ENCODE measurements at places on chromosomes 2 and 18. TPM values are rescaled to one million over a fixed set of nuclear protein-coding genes. Genes with fewer than 3 reads are reported as not detected.
A peak's percentile ranks its signal among the peaks of the same experiment; 100 is the strongest.

- no peaks in the 10 kb centered on the region for H3K27me3 ChIP-seq
- no peak overlapping the region for H3K4me3 ChIP-seq
- no peak overlapping the region for H3K27ac ChIP-seq
- no peak for DNase-seq
- H3K4me1 ChIP-seq = no peaks in the 10 kb centered on the region
- no peaks in the 10 kb centered on the region for H3K36me3 ChIP-seq
These were observed 70.2 kb downstream of the LBH start for GRCh38 chr2:30301551-30301950.

GRCh38 chr2:12731701-12732280 is 15.1 kb downstream of the TRIB2 start:
- no peak overlapping the region for H3K4me3 ChIP-seq
- no peaks in the 10 kb centered on the region for H3K36me3 ChIP-seq
- peak overlapping the region; percentile 62 for H3K27ac ChIP-seq
- H3K27me3 ChIP-seq = no peaks in the 10 kb centered on the region

DNA sequence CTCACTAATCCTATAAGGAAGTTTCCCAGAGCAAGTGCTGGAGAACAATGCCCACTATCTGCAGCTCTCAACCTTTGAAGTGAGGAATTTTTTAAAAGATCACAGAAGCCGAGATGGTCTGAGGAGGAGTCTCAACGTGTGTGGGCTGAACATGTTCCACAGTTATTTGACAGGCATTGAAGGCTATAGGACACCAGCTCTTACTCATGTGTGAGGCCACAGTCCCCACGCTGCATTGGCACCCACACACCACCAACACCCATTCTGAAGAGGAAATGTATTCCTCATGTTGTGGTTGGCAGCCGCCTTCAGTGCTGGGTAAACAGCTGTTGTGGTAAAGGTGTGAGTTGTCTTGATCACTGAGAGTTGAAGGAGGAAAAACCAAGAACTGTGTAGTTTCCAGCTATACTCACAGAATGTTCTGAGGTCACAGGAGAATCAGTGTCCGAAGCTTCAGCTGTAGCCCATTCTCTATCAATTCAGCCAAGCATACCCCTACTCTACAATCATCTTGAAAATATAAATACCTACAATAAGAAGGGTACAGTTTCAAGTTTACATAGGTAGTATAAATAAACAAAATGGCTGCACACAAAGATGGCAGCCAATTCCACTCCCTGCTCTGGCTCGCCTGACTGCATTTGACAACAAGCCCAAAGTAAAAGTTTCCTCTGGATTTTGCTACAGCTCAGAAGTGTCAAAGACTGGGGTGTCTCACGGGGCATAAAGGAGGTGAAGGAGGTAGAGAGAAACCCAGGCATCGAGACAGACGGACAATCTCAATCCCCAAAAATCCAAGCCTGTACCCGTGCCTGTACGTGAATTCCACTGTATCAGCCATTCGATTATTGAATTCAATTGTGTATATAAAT is 12.1 kb downstream of the CD226 start:
- no peak overlapping the region for H3K4me3 ChIP-seq
- H3K4me1 ChIP-seq = no peaks in the 10 kb centered on the region
- H3K27me3 ChIP-seq = no peaks in the 10 kb centered on the region
- no peak overlapping the region for H3K27ac ChIP-seq

NEUROD1 gene
- total RNA-seq = not detected

DYNAP gene
- not detected for total RNA-seq

GRCh38 chr2:96867756-96868554 is 1.9 kb downstream of the SEMA4C start:
- H3K36me3 ChIP-seq = no peaks in the 10 kb centered on the region
- H3K4me1 ChIP-seq = peaks cover 22% of the 10 kb centered on the region

DNA sequence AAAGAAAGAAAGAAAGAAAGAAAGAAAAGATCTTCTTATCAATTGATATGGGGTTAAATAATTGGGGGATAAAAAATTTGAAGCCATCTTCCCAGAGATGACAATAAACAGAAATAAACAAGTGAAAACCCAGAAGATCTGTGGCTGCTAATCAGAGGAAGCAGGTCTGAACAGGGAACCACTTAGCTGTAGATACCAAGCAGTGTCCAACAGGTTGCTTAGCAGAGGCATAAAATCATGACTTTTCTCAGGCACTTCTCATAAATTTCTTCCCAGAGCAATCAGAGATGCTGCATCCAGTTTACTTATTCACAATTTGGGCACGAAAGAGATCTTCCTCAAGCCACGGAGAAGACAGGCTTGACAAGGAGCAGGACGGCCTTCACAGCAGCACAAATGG is 5.7 kb upstream of the LPIN1 start:
- peak overlapping the region; percentile 15 for H3K27ac ChIP-seq
- H3K36me3 ChIP-seq = no peaks in the 10 kb centered on the region
- H3K27me3 ChIP-seq = no peaks in the 10 kb centered on the region
- no peak overlapping the region for H3K4me3 ChIP-seq

- DNase-seq = peak; percentile 19
- H3K36me3 ChIP-seq = no peaks in the 10 kb centered on the region
- H3K27ac ChIP-seq = no peak overlapping the region
- peaks cover 13% of the 10 kb centered on the region for H3K4me1 ChIP-seq
- no peaks in the 10 kb centered on the region for H3K27me3 ChIP-seq
These were observed 109.5 kb downstream of the CDC42EP3 start for GRCh38 chr2:37561615-37562569.

- H3K27me3 ChIP-seq = no peaks in the 10 kb centered on the region
- H3K27ac ChIP-seq = no peak overlapping the region
- H3K36me3 ChIP-seq = no peaks in the 10 kb centered on the region
- no peak for DNase-seq
These were observed 24.9 kb downstream of the HJURP start for GRCh38 chr2:233829193-233830110.

- H3K27me3 ChIP-seq = no peaks in the 10 kb centered on the region
- H3K4me1 ChIP-seq = peaks cover 34% of the 10 kb centered on the region
- DNase-seq = peak; percentile 63
- H3K36me3 ChIP-seq = no peaks in the 10 kb centered on the region
- peak overlapping the region; percentile 93 for H3K4me3 ChIP-seq
These were observed 779 bp upstream of the TRIB2 start for GRCh38 chr2:12716032-12716281.

CYB5A gene
- 21.4 TPM for total RNA-seq

- DNase-seq = no peak
- peaks cover 17% of the 10 kb centered on the region for H3K4me1 ChIP-seq
- H3K4me3 ChIP-seq = peak overlapping the region; percentile 95
- H3K27me3 ChIP-seq = no peaks in the 10 kb centered on the region
These were observed 1.2 kb upstream of the ATF2 start for GRCh38 chr2:175169191-175169590.

DSG4 gene
- total RNA-seq = not detected

CLEC4F gene
- 0.59 TPM for total RNA-seq

GRCh38 chr2:72636210-72636609 is 189.6 kb downstream of the EXOC6B start:
- DNase-seq = no peak
- H3K27ac ChIP-seq = no peak overlapping the region
- H3K27me3 ChIP-seq = no peaks in the 10 kb centered on the region
- H3K4me3 ChIP-seq = no peak overlapping the region
- no peaks in the 10 kb centered on the region for H3K36me3 ChIP-seq

DNA sequence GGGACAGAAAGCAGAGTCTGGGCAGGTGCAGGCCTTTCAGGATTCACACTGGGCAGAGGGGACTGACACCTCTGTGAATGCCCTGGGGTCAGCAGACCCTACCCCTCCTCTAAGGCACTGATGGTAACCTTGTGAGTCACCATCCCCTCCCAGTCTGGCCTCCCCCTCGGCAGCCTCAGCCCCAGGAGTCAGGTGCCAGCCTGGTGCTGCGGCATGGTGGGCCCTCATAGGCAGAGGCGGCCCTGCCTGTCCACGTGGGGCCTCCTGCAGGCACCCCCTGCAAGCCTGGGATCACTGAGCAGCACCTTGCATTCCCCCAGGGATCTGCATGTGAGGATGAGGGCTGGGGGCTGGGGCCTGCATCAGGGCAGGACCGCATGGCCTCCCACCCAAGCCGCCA is 4.8 kb upstream of the GPR17 start:
- peaks cover 14% of the 10 kb centered on the region for H3K4me1 ChIP-seq
- no peak for DNase-seq
- H3K27me3 ChIP-seq = no peaks in the 10 kb centered on the region
- no peaks in the 10 kb centered on the region for H3K36me3 ChIP-seq
- no peak overlapping the region for H3K4me3 ChIP-seq

RESP18 gene
- not detected for total RNA-seq
